ENCODE measurements at places on chromosomes 6 and 20. TPM values are rescaled to one million over a fixed set of nuclear protein-coding genes. Genes with fewer than 3 reads are reported as not detected.

DNA sequence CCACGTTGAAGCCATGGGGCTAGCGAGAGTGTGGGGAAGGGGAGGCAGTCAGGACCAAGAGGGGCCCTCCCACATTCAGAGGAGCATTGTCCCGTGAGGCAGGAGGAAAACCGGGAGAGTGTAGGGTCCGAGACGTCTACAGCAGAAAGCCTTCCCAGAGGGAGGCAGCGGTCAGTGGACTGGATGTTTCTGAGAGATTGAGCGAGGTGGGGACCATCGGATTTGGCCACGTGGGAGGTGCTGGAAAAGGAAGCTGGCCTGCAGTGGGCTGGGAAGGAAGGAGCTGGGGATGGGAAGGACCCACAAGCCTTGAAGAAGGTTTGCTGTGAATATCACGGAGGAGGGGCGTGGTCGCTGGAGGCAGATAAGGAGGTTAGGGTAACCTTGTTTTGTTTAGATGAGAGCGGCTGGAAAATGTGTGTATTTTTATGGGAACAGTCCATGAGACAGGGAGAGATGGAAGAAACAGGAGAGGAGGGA, 119.0 kb upstream of the RNF24 start:
- H3K36me3 ChIP-seq, result no peaks in the 10 kb centered on the region
- no peaks in the 10 kb centered on the region for H3K27me3 ChIP-seq
- no peak for DNase-seq
- no peak overlapping the region for H3K27ac ChIP-seq
- H3K4me3 ChIP-seq, result no peak overlapping the region
- peaks cover 5% of the 10 kb centered on the region for H3K4me1 ChIP-seq

GRCh38 chr6:44849806-44850205, 462.3 kb downstream of the CDC5L start:
- DNase-seq, result no peak
- H3K4me1 ChIP-seq, result no peaks in the 10 kb centered on the region
- H3K4me3 ChIP-seq, result no peak overlapping the region
- H3K36me3 ChIP-seq, result no peaks in the 10 kb centered on the region

GRCh38 chr6:73579389-73579788, 58.6 kb upstream of the EEF1A1 start:
- H3K4me3 ChIP-seq, result peak overlapping the region; percentile 4
- no peaks in the 10 kb centered on the region for H3K36me3 ChIP-seq
- peaks cover 19% of the 10 kb centered on the region for H3K4me1 ChIP-seq
- DNase-seq, result no peak

DNA sequence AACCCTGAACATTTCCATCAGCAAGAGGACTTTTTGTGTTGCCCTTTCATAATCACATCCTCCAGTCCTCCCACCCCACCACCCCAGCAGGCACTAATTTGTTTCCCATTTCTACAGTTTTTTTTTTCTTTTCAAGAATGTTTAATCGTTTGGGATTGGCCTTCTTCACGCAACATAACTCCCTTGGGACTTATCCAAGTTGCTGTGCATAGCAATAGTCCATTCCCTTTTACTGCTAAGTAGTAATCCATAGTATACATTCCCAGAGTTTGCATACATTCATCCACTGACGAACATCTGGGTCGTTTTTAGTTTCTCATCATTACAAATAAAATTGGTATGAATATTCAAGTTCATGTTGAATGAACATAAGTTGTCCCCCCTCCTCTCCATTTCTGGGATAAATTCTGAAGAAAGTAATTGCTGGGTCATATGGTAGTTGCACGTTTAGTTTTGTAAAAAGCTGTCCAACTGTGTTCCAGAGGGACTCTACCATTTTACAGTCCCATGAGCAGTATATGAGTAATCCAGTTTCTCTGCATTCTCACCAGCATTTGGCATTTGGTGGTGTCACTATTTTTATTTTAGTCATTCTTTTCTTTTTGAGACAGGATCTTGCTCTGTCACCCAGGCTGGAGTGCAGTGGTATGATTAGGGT, 90.8 kb downstream of the DOK5 start:
- H3K36me3 ChIP-seq, result no peaks in the 10 kb centered on the region
- no peaks in the 10 kb centered on the region for H3K27me3 ChIP-seq
- H3K4me1 ChIP-seq, result no peaks in the 10 kb centered on the region
- no peak for DNase-seq

DNA sequence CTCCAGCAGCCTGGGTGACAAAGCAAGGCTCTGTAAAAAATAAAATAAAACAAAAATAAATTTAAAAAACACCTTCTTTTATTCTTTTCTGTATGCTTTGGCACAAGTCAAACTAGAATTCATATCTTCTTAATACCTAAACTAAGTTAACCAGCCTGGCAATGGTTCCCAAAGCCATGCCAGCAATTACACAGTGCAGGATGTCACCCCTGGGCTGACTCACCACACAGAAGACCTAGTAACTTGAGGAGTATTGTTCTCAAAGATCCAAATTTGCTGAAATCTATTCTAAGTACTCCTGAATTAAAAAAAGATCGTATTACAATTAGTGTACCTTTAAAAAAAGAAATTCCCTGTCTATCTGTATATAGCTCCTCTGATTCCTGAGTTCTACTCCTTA, 162.7 kb upstream of the SGK1 start:
- H3K4me1 ChIP-seq, result peaks cover 8% of the 10 kb centered on the region
- no peaks in the 10 kb centered on the region for H3K36me3 ChIP-seq
- H3K27ac ChIP-seq, result no peak overlapping the region
- no peak for DNase-seq

DNA sequence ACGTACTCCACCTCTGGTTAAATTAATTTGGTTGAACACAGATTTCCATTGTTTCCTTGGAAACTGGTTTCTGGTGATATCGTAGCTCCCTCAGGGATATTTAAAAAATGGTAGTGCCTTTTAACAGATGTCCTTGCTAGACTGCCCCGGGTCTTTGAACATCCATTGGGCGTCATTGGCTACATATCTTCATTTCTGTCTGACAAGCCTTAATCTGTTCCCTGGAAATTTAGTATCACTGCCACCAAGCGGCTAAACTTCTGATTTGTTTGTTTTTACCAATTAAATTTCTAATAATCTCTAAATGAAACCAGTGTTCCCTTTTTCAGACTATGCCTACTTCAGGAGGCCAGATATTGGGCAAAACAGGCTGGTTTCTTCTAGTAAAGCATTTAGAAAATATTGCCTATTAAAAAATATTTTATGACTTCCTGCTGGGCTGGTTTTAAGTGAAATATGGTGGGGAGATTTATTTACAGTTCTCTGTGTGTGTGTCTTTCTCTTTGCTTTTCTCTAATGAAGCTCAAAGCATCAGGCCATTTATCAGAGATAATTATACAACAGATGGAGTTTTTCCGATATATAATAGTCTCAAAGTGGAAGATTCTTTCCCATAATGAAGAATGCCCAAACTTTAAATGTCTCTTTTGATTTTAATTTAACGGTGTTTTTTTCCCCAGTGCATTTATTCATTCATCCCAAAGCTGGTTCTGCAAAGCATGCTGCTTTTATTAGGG, 249.5 kb downstream of the ZFAND3 start:
- no peak for DNase-seq
- H3K27me3 ChIP-seq, result no peaks in the 10 kb centered on the region
- H3K36me3 ChIP-seq, result no peaks in the 10 kb centered on the region
- H3K27ac ChIP-seq, result no peak overlapping the region
- H3K4me3 ChIP-seq, result no peak overlapping the region

DNA sequence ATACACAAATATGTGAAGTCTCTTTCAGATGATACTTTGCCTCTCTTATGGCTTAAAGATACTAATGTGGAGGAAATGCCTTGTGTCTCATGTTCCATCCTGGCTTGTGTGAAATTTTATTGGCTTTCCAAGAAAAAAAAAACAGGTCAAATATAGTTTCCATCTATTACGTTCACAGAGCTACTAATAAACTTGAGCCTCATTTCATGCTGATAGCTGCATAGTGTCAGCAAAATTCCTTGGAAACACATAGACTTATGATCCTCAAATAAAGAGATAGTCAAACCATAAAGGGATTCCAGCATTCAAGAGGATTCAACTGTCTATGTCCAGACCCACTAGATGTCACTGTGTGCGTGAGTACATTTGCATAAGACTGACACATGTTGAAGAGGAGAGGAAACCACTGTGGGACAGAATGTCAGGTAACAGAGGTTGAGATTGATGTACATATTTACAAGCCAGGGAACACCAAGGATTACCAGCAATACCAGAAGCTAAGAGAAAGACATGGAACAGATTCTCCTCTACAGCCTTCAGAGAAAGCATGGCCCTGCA, 266.6 kb downstream of the COL12A1 start:
- no peak overlapping the region for H3K27ac ChIP-seq
- DNase-seq, result no peak
- no peak overlapping the region for H3K4me3 ChIP-seq
- H3K27me3 ChIP-seq, result no peaks in the 10 kb centered on the region

DNA sequence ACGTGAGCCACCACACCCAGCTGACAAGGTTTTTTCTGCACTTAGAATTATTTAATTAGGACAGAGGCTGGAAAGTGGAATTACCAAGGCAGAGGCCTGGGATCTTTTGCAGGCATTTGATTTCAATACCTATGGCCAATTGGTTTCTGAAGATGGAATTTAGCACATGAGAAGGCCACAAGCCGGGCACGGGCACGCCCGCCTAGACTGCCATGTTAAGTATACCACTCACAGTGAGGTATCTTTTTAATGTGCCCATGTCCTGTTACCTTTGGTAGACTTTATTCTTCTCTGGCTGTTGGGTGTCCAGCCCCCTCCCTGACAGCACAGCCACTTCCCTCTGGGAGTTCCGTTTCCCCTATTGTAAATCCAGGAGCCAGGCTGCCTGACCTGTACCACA, 18.0 kb upstream of the TAF8 start:
- H3K4me1 ChIP-seq, result peaks cover 9% of the 10 kb centered on the region
- no peak overlapping the region for H3K27ac ChIP-seq
- no peak for DNase-seq
- no peaks in the 10 kb centered on the region for H3K27me3 ChIP-seq
- H3K4me3 ChIP-seq, result no peak overlapping the region
- no peaks in the 10 kb centered on the region for H3K36me3 ChIP-seq

DNA sequence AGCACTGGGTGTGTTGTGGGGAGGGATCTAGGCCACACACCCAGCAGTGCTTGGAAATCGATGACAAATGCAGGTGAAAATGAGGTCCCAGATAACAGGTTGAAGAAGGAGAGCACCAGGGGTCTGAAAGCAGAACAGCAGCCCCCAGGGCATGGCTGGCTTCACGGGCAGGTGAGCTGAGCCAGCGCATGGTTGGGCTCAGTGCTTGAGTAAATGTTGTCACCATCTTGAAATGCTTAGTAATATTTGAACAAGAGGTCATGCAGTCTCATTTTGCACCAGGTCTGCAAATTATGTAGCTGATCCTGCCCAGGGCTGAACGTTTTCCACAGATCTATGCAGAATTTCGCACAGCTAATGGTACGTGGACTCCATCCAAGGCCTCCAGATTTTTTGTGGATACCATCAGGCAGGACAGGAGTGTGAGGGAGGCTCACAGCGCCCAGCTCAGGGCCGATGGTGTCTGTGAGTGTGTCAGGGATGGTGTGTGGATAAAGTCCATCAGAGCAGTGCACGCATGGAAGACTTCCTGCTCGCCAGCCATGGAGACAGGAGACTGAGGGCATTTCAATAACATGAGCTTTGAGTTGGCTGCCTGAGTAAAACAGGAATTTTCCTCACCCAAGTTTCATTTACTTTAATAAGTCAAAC, 53.1 kb upstream of the SNX9 start:
- H3K27me3 ChIP-seq, result no peaks in the 10 kb centered on the region
- H3K4me3 ChIP-seq, result no peak overlapping the region
- H3K27ac ChIP-seq, result no peak overlapping the region
- no peaks in the 10 kb centered on the region for H3K36me3 ChIP-seq

DNA sequence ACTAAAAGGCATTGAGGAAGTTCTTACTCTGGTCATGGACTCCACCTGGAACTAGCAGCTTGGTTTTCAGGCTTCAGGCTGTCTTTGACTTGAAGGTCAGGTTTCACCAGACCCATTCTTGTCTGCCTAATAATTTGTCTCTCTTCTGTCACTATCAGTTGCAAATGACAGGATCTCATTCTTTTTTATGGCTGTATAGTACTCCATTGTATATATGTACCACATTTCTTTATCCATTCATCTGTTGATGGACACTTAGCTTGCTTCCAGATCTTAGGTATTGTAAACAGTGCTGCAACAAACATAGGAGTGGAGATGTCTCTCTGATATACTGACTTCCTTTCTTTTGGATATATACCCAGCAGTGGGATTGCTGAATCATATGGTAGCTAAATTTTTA, 73.1 kb upstream of the SYNCRIP start:
- H3K4me1 ChIP-seq, result no peaks in the 10 kb centered on the region
- H3K27me3 ChIP-seq, result no peaks in the 10 kb centered on the region
- no peak overlapping the region for H3K4me3 ChIP-seq
- DNase-seq, result no peak
- H3K27ac ChIP-seq, result no peak overlapping the region
- no peaks in the 10 kb centered on the region for H3K36me3 ChIP-seq

DNA sequence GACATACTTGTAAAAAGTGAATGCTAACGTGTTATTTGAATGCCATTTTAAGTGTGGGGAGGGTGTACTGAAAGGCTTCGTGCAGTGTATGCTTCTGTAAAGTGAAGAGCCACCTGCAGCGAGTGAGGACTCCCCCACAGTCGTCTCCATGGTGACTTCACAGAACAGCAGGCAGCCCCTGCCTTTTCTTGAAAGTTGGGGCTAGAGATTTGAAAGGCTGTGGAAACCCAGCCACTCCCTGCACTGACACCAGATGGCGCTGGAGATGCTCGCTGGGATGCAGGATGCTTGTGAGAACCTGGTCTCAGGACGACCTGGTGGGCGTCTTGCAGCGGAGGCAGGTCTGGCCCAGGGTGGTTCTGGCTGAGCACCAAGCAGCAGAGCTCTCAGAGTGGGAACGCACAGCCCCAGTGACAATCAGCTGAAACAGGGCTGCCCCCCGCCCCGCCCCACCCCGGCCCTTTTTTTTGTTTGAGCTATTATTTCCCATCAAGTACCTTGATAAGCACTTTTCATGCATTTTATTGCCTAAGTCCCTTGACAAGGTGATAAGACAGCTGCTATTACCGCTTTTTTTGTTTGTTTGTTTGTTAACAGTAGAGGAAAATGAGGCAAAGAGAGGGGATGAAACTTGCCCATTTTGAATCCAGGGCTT, 150.3 kb downstream of the SYCP2 start:
- H3K36me3 ChIP-seq, result no peaks in the 10 kb centered on the region
- H3K27me3 ChIP-seq, result no peaks in the 10 kb centered on the region
- no peak for DNase-seq
- H3K4me3 ChIP-seq, result no peak overlapping the region

Gene GSTA1
- total RNA-seq, result 8.6 TPM

Gene WFDC8
- not detected for total RNA-seq

Gene UNC5CL
- 1.2 TPM for total RNA-seq

Gene DNMT3B
- 0.44 TPM for total RNA-seq

Gene FAM83B
- total RNA-seq, result 58.6 TPM

Gene PHACTR1
- total RNA-seq, result 4.2 TPM

All from esophagus squamous epithelium (tissue), 5 donors.